Choroid plexus epithelial cell (primary cell): ENCODE measurements at places on chromosomes 5 and 9.

DNA sequence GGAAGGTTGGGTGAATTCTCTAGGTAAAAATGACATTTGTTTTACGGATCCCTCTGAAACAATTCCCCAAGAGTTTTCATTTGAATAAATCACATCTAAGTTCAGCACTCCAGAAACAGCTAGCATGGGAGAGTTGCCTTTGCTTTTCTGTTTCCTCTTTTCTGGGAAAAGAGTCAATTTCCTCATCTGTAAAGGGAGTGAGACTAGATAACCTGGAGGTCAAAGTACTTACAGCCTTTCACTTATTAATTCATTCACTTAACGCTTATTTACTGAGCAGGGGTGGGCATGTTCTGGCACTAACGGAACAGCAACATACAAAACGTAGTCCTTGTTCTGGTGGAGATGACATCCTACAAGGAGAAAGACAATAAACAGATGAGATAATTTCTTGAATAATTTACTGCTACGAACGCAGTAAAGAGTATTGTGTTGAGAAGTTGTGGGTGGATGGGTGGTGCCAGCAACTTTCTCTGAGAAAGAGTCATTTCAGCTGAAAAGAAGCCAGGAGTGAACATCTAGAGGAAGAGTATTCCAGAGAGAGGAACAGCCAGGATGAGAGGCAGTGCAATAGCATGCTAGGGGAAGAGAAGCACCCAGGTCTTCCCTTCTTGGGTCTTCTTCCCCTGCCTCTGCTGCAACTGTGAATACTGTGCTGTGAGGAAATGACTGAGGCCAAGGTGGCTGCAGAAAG, 335.6 kb downstream of the ZSWIM6 start:
- DNase-seq, result no peak

GRCh38 chr5:81838307-81838906, 87.5 kb upstream of the SSBP2 start:
- DNase-seq, result peak; percentile 78

GRCh38 chr9:36729906-36730305, 157.2 kb downstream of the MELK start:
- DNase-seq, result peak; percentile 33

- no peak for DNase-seq
Observed at GRCh38 chr9:17121264-17121663, 13.6 kb upstream of the CNTLN start.

DNA sequence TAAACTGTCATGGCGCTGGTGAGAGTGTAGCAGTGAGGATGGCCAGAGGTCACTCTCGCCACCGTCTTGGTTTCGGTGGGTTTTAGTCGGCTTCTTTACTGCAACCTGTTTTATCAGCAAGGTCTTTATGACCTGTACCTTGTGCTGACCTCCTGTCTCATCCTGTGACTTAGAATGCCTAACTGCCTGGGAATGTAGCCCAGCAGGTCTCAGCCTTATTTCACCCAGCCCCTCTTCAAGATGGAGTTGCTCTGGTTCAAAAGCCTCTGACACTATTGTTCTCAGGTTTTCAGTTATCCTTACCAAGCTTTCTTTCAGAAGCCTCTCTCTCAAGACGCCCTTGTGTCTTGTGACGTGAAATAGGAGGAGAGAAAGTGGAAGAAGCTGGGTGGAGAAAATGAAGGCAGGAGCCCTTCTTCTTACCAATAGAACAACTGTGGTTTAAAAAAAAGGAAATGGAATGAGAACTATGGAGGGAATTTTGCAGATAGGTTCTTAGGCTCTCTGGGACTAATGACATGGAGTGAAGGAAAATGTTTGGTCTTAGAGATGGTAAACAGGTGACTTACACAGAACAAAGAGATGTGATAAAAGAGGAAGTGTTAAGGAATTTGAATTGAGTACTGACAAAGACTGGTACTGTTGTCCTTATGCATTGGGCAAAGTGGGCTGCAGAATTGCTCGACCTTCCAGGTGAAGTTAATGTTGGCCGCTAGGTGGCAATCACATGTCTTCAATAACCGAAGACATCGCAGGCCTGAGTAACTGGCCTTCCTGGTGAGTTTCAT, 133.3 kb upstream of the RAI14 start:
- peak; percentile 97 for DNase-seq

DNA sequence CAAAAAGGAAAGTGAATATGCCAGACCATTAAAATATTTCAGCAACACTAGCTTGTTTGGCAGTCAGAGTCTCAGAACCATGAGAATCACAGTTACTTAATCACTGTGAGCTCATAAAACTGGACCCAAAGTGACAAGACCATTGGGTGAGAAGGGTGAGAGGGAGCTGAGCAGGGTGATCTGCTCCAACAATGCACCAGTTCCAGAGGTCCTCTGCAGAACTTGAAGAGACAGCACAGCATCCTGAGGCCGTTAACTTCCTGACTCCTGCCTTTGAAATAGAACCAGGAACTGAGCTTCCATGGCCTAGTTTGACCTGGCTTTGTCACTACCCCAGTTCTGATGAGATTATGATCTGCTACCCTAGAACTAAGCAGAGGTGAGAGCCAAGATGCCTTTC, 57.4 kb downstream of the NFIB start:
- no peak for DNase-seq

- no peak for DNase-seq
Observed at GRCh38 chr5:26660116-26660515, 378.3 kb downstream of the CDH9 start.

DNA sequence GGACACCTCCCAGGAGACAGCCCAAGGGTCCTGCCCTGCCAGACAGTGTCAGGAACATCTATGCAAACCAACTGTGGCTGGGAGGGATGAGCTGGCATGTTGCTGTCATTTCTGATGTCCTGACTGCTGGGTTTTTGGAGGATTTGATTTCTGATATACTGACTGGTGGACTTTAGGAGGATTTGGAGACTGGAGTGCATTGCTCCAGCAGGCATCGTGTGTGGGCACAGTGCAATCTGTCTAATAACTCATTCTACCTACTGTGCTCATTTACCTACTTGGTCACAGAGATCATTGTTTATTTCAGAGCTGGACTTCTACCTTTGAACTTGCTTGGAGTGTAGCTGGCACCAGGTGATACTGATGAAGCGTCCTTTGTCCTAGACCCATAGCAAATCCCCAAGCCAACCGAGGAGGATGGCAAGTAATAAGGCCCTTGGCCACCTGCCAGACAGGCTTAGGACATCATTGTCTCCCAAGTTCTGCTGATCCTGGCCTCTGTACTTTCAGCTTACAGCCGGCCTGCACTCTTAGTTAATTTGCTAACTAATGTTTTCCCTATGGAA, 124.3 kb upstream of the ICE1 start:
- DNase-seq, result no peak

DNA sequence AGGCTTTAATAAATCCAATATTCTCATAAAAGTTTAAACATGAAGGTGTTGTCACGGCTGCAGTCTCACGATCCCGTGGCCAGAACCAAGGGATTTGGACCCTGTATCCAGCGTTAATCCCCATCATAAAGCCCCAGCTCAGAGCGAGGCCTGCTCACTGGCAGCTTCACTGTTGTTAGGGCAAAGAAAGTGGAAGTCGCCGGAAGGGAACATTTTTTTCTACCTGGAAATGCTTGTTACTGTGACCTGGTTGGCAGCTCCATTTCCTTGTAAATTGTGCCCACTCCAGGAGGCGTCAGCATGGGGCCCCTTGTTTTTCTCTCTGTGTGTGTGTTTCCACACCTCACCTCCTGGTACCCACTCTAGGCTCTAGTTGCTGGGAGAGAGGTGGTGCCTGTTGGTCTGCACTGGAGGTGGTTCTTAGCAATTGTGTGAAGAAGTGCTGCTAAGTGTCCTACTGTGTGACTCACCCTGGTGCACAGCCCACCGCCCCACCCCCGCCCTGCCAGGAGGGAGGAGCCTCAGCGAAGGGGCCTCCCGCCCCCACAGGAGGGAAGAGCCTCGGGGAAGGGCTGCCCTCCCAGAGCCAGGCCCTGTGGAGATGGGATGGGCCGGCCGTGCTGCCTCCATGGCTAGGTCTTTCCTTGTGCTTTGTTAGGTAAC, 105.1 kb downstream of the EHMT1 start:
- DNase-seq, result peak; percentile 39

DNA sequence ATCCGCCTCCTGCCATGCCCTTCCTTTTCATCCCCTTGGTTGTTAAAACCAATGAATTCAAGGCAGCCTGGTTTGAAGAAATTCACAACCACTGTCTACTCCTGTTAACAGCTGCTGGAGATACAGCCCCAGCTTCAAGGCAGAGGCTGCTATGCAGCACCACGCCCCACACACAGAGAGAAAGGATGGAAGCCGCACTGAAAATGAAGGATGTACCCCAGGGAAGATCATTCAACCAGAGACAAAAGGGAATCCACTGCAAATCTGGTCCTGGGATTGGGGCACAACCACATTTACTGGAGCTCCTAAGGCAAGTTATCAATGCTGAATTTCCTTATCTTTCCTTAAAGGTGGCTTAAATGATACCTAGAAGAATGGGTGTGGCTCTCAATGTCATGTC, 58.7 kb downstream of the DPYSL3 start:
- no peak for DNase-seq

- no peak for DNase-seq
Observed at GRCh38 chr5:50752800-50753199, 86.4 kb downstream of the PARP8 start.

GRCh38 chr9:3868012-3868411, 342.2 kb upstream of the RFX3 start:
- no peak for DNase-seq

DNA sequence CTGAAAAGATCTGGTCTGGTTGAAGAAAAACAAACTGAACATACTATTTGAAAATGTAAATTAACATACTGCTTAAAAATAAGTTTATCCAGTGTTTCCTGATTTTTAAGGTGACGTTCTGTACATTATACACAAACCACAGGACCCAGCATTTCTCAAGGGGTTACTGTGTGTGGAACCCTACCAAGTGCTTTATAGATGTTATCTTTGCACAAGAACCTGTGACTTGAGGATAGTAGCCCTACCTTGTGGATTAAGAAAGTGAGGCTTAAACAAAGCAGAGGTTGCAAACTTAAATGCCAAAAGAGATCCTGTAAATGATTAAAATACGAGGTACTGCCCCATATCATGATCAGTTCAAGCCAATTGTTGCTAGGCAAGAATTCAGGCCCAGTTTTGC, 4.7 kb downstream of the KLF9 start:
- no peak for DNase-seq

DNA sequence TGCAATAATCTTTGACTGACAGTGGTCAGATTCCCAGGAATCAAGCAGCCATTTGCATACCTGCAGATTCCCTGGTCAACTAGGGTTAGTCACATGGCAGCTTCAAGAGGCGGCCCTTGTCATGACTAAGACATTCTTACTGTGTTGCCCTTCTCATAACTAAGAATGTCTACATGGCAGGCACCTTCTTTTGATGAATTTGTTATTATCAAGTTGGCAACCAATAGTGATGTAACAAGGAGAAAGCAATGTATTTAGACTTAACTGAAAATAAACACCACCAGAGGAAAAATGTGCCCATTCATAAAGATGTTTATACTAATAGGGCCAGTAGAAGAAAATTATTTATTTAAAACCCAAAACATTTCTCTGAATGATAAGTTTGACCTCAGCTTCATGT, 215.6 kb downstream of the TLE1 start:
- DNase-seq, result no peak

- peak; percentile 66 for DNase-seq
Observed at GRCh38 chr5:36240779-36241630, 720 bp downstream of the NADK2 start.

GRCh38 chr5:169448826-169449225, 134.7 kb upstream of the SPDL1 start:
- DNase-seq, result no peak

GRCh38 chr5:68215898-68216244, 315 bp downstream of the PIK3R1 start:
- DNase-seq, result no peak

GRCh38 chr9:127411122-127411521, 13.1 kb upstream of the ZNF79 start:
- DNase-seq, result no peak

DNA sequence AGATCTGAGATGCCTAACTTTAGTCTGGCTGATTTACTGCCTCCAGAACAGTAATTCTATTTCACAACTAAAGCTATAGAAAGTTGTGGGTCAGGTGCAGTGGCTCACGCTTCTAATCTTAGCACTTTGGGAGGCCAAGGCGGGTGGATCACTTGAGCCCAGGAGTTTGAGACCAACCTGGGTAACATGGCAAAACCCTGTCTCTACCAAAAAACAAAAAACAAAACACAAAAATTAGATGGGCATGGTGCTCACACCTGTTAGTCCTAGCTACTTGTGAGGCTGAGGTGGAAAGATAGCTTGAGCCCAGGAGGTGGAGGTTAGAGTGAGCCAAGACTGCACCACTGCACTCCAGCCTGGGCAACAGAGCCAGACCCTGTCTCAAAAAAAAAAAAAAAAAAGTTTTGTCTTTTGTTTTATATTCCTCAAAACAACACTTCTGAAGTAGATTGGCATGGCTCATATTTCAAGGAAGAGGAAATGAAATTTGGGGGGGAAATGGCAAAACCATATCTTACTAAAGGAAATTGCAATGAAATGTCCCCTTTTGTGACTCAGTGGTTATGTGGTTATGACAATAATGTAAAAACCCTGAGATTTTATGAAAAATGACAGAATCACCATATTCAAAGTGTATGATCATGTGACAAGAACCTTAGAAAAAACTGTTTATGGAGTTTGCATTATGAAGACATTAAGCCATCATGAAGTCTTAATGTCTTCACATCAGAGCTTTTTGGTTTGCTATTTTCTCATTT, 16.2 kb downstream of the FNBP1 start:
- no peak for DNase-seq

- no peak for DNase-seq
Observed at GRCh38 chr9:108525186-108525585, 330.6 kb downstream of the ACTL7B start.

DNA sequence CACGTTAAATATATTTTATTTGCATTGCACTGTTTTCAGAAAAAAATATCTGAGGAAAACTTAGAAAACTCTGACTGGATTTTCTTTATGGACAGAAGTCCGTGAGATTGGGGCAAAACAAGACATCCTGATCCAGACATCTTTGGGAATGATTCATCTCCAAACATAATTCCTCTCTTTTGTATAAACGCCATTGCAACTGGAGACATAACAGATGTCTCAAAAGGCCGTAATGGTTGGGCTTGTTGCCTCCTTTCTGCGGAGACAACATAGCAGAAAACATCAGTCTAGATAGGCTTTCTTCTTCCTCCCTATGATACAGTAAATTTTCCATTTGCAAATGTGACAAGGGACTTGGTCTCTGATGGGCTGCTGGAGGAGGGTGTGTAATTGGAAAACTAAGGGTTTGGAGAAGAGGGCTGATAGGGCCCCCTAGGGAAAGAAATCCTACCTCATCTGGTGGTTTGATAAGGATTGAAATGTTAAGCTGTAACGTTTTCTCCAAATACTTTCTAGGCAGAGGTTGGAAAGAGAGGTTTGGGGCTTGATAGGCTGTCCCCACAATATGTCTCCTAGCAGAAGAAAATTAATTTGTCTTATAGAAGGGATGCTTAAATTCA, 631.5 kb upstream of the ST8SIA4 start:
- no peak for DNase-seq

GRCh38 chr5:44987026-44987425, 178.3 kb downstream of the MRPS30 start:
- DNase-seq, result no peak

DNA sequence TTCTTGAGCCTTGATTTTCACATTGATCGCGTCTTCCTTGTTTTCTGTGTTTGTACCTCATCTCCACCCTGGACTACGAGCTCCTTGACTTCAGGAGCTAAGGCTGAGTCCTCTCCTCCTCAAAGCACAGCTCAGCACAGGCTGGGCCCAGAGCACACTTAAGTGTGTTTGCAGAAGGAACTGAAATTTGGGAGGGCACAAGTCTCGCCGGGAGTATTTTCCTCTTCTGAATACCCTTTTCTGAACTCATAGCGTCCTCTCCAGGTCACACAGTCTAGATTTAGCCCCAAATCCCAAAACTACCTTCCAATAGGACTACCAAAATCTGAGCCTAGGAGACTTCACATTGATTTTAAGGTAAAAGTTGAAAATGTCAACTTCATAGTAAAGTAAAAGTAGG, 41.6 kb downstream of the TSTD2 start:
- no peak for DNase-seq
